ENCODE measurements at places on chromosomes 4 and X.

DNA sequence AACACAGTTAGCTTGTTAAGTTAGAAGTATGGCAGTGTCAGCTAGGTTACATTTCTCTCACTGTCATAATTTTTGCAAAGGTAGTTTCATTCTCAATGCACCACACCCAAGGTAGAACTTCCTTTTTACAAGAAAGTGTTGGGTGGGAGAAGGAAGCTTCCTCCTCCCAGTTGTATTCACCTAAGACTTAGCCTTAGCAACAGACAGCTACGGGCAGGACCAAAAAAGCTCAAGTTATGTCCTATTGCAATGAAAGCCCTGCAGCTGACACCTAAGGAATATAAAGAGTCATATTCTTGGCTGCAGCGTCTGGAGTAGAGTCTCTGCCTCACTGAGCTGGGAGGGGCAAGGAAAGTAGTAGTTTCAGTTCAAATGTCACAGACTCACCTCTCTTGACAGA lies 25.1 kb upstream of the PRDM8 start:
- no peaks in the 10 kb centered on the region for H3K27me3 ChIP-seq
- peak overlapping the region; percentile 54 for H3K4me3 ChIP-seq
- peak overlapping the region; percentile 92 for H3K27ac ChIP-seq
- no peak for DNase-seq

DNA sequence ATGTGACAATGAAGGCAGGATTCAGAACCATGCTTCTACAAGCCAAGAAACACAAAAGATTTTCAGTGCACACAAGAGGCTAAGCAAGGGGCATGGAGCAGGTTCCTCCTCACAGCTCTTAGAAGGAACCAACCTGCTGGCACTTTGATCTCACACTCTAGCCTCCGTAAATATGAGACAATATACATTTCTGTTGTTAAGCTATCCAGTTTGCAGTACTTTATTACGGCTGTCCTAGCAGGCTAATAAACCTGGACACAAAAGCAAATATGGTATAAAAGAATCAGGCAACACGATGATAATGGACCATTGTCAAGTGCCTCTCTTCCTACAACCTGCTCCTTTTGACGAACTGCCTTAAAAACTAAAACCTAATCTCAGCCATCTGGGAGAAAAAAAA lies 114.5 kb downstream of the ZAR1 start:
- no peaks in the 10 kb centered on the region for H3K4me1 ChIP-seq
- no peak for DNase-seq
- H3K36me3 ChIP-seq = peaks cover 9% of the 10 kb centered on the region
- H3K27ac ChIP-seq = no peak overlapping the region
- H3K4me3 ChIP-seq = no peak overlapping the region
- no peaks in the 10 kb centered on the region for H3K27me3 ChIP-seq

GRCh38 chr4:2843941-2844584 lies 419 bp downstream of the ADD1 start:
- peak overlapping the region; percentile 80 for H3K27ac ChIP-seq
- peak overlapping the region; percentile 87 for H3K4me3 ChIP-seq
- peaks cover 8% of the 10 kb centered on the region for H3K36me3 ChIP-seq
- no peaks in the 10 kb centered on the region for H3K27me3 ChIP-seq
- peaks cover 61% of the 10 kb centered on the region for H3K4me1 ChIP-seq

DNA sequence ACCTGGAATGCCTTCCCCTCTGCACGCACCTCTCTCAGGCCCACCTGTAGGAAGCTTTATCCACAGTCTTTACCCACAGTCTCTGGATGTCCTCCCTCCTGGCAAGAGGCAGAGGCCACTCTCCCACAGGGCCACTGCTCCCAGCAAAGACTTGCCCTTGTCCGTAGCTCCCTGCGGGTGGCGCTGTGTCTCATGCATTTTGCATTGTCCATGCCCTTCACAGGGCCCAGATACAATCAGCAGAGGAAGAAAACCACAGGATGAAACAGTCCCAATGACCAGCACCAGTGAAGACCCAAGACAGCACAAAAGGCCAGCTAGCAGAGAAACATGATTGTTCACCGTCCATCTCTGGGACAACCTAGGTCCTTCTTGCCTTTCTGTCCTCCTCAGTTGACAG lies 2.1 kb upstream of the NSG1 start:
- H3K4me1 ChIP-seq = peaks cover 12% of the 10 kb centered on the region
- peak overlapping the region; percentile 14 for H3K4me3 ChIP-seq
- no peak overlapping the region for H3K27ac ChIP-seq
- no peaks in the 10 kb centered on the region for H3K36me3 ChIP-seq
- H3K27me3 ChIP-seq = peaks cover 20% of the 10 kb centered on the region

DNA sequence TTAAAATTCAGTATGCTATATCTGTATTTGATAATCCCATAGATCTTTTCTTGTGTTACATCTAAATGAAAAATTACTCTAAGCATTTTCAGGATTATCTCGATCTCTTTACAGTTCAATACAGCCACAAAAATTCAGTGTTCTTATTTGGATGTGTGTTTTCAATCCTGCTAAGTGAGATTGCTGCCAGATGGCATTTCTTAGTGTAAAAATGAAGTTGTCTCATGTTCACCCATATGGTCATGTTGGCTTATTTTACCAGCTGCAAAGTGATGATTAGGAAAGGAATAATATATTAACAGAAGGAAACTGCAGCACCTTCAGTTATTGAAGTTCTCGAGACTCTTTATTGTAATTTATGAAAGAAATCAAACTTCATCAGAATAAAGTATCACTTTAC lies 12.1 kb upstream of the FAM47A start:
- no peak for DNase-seq
- H3K27me3 ChIP-seq = no peaks in the 10 kb centered on the region
- H3K4me3 ChIP-seq = no peak overlapping the region
- no peaks in the 10 kb centered on the region for H3K4me1 ChIP-seq
- no peak overlapping the region for H3K27ac ChIP-seq

DNA sequence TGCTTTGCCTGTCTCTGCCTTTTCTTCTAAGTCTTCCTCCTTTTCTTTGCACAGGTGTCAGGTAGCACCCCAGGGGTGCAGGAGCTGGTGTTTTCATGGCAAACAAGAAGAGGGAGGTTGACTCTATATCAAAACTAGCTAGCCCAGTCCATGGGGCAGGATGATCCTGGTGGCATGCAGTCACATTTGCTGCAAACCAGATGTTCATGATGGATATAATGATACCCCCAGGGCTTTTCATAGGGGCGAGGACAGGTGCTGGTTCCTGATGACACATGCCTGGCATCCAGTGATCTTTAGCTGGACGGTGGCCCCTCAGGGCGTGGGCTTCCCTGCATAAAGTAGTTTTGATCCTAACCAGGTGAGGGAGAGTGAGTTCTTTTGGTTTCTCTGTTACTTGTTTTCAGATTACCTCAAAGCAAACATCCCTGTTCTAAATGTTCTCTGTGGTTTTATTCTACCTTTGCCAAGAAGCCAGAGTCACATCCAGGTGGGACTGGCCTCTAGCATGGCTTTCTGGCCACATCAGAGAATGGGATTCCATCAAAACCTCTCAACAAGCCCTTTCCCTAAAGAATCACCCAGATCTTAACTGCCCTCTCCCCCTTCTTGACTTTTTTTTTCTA lies 11.2 kb upstream of the UBA6 start:
- no peak overlapping the region for H3K4me3 ChIP-seq
- peaks cover 37% of the 10 kb centered on the region for H3K4me1 ChIP-seq
- H3K36me3 ChIP-seq = peaks cover 27% of the 10 kb centered on the region

- peaks cover 11% of the 10 kb centered on the region for H3K4me1 ChIP-seq
- DNase-seq = no peak
- H3K36me3 ChIP-seq = no peaks in the 10 kb centered on the region
- H3K27ac ChIP-seq = no peak overlapping the region
Measured at GRCh38 chrX:71147496-71148277, 3.0 kb downstream of the NLGN3 start.

- H3K4me1 ChIP-seq = no peaks in the 10 kb centered on the region
- no peak overlapping the region for H3K4me3 ChIP-seq
- no peak overlapping the region for H3K27ac ChIP-seq
- DNase-seq = no peak
- H3K27me3 ChIP-seq = peaks cover 2% of the 10 kb centered on the region
- H3K36me3 ChIP-seq = no peaks in the 10 kb centered on the region
Measured at GRCh38 chr4:42348692-42349091, 48.6 kb upstream of the SHISA3 start.

DNA sequence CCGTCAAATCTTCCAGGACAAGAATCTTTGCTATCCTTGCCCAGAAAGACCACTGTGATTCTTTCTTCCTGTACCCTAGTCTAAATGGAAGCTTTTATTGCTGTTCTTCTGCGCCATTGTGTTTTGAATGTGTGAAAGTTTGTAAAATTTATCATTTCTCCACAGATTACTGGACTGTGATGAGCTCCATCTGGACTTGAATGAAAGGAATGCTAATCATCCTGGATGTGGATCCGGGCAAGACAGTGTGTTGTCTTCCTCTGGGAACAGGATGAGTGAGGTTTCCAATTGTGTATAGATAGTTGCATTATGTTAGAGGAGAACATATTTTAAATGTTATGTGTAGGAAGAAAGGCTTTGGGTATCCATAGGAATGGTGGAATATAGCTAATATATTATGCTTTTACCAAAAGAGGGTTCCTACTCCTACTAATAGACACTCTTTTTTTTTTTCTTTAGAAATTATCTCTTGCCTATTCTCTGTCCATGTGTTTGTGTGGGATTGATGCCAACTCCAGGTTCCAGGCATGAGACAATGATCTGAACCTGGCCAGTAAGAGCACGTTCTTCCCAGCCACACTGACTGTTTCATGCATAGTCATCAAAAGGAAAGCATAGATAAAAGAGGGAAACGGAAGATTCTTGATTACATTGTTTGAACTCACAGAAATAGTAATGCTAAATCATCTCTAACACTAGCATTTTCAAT lies 803.6 kb upstream of the ADGRL3 start:
- DNase-seq = no peak
- H3K4me3 ChIP-seq = no peak overlapping the region
- H3K27me3 ChIP-seq = no peaks in the 10 kb centered on the region
- no peaks in the 10 kb centered on the region for H3K36me3 ChIP-seq
- no peak overlapping the region for H3K27ac ChIP-seq

- no peaks in the 10 kb centered on the region for H3K27me3 ChIP-seq
- H3K36me3 ChIP-seq = no peaks in the 10 kb centered on the region
- DNase-seq = no peak
Measured at GRCh38 chrX:152907084-152907651, 9.3 kb downstream of the ZNF185 start.

- H3K36me3 ChIP-seq = no peaks in the 10 kb centered on the region
- peaks cover 30% of the 10 kb centered on the region for H3K27me3 ChIP-seq
- peak; percentile 39 for DNase-seq
- peaks cover 10% of the 10 kb centered on the region for H3K4me1 ChIP-seq
- peak within 1 kb of the TSS; percentile 79 for H3K4me3 ChIP-seq
Measured at GRCh38 chr4:86891762-86892635, at the start of gene C4orf36. TSS of gene C4orf36 (minus strand) at chr4:86892422. CDS start at chr4:86891520, 902 bp downstream.

DNA sequence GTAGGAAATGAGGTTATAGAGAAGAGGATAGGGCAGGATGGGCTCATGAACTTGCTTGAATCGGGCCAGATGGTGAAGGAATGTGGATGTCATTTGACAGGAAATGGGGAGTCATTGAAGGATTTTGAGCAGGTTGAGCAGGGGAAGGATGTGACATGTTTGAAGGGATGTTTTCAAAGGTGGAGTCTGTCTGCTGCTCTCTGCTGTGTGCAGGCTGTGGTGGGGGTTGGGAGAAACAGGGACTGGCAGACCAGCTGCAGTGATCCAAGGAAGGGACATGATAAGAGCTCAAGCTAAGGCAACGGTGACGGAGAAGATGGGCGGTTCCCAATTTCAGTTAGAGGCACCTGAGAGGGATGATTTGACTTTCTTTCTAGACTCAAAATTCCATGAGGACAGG lies 14.0 kb upstream of the XPNPEP2 start:
- H3K4me1 ChIP-seq = peaks cover 8% of the 10 kb centered on the region
- no peaks in the 10 kb centered on the region for H3K36me3 ChIP-seq
- no peaks in the 10 kb centered on the region for H3K27me3 ChIP-seq
- no peak overlapping the region for H3K4me3 ChIP-seq
- DNase-seq = no peak

- no peaks in the 10 kb centered on the region for H3K36me3 ChIP-seq
- H3K27me3 ChIP-seq = peaks cover 27% of the 10 kb centered on the region
- H3K4me1 ChIP-seq = peaks cover 2% of the 10 kb centered on the region
Measured at GRCh38 chr4:121791481-121791880, 9.6 kb upstream of the EXOSC9 start.

- peak overlapping the region; percentile 10 for H3K4me3 ChIP-seq
- H3K4me1 ChIP-seq = peaks cover 56% of the 10 kb centered on the region
- peak overlapping the region; percentile 63 for H3K27ac ChIP-seq
- DNase-seq = no peak
Measured at GRCh38 chr4:70714079-70714887, 7.5 kb upstream of the RUFY3 start.

DNA sequence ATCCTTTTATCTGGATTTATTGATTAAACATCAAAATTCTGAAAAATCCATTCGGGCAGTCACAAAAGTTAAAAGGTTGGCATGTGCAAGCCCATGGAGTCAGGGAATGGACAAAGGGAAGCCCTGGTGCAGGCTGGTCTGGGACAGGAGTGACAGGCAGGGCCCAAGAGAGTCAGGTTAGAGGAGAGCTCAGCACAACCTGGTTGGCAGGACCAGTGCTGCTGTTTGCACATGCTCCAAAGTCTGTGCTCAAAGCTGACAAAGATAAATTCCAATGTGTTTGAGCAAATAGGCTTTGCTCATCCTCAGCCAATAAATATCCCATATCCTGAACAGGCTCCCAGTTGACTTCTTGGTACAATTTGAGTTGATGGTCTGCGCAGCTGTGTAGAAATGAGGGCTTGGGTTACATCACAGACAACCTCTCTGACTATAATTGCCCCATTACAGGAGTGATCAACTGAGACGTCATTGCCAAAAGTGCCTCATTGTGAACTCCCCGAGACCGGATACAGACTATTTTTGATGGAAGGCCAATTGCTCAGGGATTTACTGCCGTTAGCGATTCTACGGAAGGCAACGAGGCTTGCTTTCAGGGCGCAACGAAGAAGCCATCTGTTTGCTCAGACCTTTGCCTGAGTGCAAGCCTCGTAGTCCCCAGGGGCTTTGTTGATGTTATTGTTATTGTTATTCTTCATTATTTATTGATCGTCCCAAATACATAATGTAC lies 1008.1 kb upstream of the TENM3 start:
- H3K4me3 ChIP-seq = no peak overlapping the region
- DNase-seq = no peak
- no peaks in the 10 kb centered on the region for H3K4me1 ChIP-seq
- no peaks in the 10 kb centered on the region for H3K36me3 ChIP-seq

DNA sequence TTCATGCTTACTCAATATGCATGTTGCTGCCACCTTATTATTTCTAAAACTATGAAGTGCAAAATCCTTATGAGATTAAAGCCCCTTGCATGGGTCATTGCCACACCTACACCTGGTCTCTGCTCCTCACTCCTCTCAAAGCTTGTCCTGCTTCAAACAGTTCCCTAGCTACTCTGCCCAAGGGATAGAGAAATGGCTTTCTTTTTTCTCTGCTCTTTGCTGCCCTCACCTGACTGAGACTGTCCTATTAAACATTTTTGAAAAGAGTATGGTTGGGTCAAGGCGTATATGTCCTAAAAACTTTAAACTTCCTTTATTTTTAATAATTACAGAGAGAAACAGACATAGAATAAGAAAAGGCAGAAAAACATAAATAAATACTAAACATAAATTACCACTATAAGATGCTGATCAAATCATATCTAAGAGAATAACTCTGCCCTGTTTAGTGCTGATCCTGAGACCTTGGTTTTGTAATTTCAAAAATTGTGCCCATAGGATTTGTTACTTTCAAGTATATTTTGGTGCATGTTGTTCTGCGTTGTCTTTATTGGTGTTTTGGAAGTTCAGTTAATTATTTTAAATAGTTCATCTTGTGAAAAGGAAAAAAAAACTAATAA lies 704.9 kb upstream of the PABPC4L start:
- H3K4me3 ChIP-seq = no peak overlapping the region
- no peak overlapping the region for H3K27ac ChIP-seq
- DNase-seq = no peak

- H3K27ac ChIP-seq = no peak overlapping the region
- no peaks in the 10 kb centered on the region for H3K36me3 ChIP-seq
Measured at GRCh38 chrX:30530606-30531005, 47.0 kb downstream of the TASL start.

All from activated naive CD8-positive, alpha-beta T cell treated with anti-CD3 and anti-CD28 coated beads, Interleukin-2, amount 50 U/mL, for 24 hours (primary cell).